ENCODE measurements at places on chromosomes 6 and 20.

- no peak for DNase-seq
Measured at GRCh38 chr6:1735239-1735803, 125.6 kb downstream of the FOXC1 start.

DNA sequence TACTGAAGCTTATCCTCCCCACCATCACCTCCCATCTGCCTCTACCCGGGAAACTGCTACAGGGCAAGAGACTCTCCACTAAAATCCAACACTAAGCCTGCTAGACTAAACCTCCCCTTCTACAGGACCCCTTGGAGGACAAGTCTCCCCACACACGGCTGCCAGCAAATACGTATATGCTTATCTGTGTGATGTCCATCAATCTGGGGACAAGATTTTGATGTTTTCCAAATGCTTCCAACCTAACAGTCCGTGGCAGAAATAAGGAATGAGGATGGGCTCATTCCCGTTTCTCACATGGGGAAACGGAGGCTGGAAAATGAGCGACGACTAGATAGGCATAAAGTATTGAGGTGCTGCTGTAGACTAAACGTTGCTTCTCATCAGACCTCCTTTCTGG lies 1.8 kb downstream of the KCNK5 start:
- no peak for DNase-seq

- no peak for DNase-seq
Measured at GRCh38 chr6:1705630-1706029, 95.9 kb downstream of the FOXC1 start.

DNA sequence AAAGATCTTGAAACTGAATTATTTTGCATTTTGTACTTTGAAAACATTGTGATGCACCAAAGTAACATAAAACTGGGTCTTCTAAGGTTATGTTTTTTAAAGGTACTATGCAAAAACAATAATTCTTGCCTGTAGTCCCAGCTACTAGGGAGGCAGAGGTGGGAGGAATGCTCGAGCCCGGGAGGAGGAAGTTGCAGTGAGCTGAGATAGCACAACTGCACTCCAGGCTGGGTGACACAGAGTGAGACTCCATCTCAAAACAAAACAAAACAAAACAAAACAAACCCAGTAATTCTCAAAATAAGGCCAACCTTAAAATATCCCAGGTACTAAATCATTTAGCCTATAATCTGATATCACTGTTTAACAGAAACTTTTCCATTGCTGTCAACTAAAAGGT lies 269.6 kb downstream of the KHDC1L start:
- DNase-seq, result no peak

- DNase-seq, result no peak
Measured at GRCh38 chr6:126076992-126077664, 90.8 kb downstream of the TRMT11 start.

DNA sequence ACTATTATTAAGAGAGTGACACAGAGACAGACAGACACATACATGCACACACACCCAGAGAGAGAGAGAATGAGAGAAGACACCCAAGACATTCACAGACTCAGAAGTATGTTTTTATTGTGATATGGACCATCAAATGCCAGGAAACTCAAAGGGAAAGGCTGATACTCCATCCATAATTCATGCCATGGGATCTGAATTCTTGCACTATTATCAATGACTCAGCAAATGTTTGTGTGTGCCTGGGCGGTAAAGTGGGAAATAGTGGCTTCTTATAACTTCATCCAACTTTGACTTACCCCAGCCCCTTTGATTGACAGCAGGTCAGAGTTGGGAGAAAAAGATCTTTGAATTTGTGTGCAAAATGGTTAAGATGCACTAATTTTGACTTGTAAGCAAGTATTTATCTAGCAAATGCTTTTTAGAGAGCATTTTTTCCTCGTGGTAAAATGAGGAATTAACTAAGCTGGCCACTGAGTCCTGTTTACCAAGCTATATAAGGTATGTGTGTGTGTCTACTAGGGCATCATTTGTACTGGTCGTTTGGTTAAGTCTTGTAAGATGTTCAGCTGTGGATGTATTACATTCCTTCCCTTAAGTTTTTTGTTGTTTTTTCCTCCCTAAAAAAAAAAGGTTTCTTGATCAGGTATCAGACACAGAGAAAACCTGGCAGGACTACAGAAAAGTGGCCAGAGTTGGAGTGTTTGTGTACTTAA lies 3.0 kb upstream of the CCN2 start:
- no peak for DNase-seq

DNA sequence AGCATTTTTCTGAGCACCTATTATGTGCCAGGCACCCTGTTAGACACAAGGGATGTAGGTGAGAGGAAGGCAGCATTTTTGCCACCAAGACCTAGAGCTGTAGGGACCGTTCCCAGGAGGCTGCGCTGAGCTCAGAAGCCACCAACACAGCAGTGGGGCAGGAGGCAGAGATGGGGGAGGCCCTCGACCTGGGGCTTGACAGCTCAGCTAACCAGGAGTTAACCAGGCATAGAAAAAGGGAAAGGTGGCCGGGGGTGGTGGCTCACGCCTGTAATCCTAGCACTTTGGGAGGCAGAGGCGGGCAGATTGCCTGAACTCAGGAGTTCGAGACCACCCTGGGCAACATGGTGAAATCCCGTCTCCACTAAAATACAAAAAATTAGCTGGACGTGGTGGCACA lies 29.5 kb downstream of the KIF25 start:
- no peak for DNase-seq

DNA sequence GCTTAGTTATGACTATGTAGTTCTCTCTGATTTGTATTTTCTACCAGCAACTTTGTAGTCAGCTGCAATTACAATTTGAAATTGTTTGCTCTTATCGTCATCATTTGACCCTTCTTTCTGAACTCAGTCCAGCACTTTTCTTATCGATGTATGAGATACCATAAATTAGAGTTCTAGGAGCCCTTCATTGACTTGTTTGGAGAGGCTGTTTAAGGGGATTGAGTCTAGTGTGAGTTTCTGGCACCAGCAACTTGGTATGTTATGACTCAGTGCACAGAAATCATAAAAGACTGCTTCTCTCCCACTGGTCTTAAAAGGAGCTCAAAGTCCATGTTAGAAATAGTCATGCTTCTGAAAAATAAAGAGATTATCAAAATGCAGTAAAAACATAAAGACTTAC lies 190.3 kb downstream of the TENT5A start:
- peak; percentile 46 for DNase-seq

GRCh38 chr6:109325400-109325801 lies 56.9 kb downstream of the CD164 start:
- no peak for DNase-seq

- no peak for DNase-seq
Measured at GRCh38 chr6:12785921-12786320, 69.4 kb downstream of the PHACTR1 start.

- DNase-seq, result no peak
Measured at GRCh38 chr20:8726460-8726859, 342.4 kb upstream of the PLCB4 start.

- no peak for DNase-seq
Measured at GRCh38 chr6:34338377-34338776, 54.1 kb downstream of the NUDT3 start.

GRCh38 chr20:36305602-36306551 lies at the start of gene DLGAP4:
Gene DLGAP4, plus strand, starts transcription at chr20:36306339. Its CDS starts 125,379 bp downstream, at chr20:36431718.
- DNase-seq, result no peak

DNA sequence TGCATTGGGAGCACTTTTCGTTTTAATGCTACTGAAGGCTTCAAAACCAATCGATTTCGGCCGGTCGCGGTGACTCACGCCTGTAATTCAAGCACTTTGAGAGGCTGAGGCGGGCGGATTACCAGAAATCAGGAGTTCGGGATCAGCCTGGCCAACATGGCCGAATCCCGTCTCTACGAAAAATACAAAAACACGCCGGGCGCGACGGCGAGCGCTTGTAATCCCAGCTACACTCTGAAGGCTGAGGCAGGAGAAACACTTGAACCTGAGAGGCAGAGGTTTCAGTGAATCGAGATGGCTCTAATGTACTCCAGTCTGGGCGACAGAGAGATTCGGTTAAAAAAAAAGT lies 58.4 kb downstream of the TRIM38 start:
- DNase-seq, result no peak

- no peak for DNase-seq
Measured at GRCh38 chr6:80720824-80721223, 614.4 kb downstream of the BCKDHB start.

DNA sequence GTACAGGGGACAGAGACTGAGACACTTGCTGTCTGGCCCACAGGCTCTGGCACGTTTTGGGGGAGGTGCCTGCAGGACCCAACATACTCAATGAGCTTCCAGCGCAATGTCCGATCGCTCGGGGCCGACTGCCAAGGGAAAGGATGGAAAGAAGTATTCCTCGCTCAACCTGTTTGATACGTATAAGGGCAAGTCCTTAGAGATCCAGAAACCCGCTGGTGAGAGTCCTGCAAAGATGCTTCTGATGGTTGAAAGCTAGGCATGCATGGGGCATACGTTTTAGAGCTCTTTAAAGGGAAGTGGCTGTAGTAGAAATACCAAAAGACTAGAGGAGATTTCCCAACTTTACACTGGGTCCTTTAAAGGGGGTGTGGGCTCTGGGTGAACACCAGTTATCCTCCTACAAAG lies 2.2 kb downstream of the PRRC2A start:
- DNase-seq, result no peak

GRCh38 chr6:20389066-20389465 lies 12.6 kb upstream of the E2F3 start:
- no peak for DNase-seq

GRCh38 chr20:6388671-6389197 lies 265.9 kb upstream of the FERMT1 start:
- no peak for DNase-seq

GRCh38 chr6:14545496-14545895 lies 427.9 kb downstream of the CD83 start:
- no peak for DNase-seq

DNA sequence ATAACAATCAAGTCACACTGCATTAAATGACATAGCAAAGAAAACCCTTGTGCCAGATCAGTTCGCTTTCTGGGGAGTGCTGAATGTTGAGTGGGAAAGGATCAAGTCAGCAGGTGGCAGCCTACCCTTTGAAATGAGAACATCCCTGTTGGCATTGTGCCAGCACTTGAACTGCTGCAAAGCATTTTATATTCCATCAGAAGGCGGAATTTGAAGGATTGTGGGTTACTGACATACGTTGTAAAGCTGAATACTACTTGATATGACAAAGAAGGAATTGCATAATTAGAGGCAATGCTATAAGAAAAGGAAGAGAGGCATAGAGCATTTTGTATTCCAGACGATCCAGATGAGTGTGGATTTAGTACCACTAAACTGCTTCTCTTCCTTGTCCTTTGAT lies 26.5 kb downstream of the BCKDHB start:
- DNase-seq, result no peak

GRCh38 chr20:32050851-32051556 lies 1.0 kb upstream of the HCK start:
- no peak for DNase-seq

- no peak for DNase-seq
Measured at GRCh38 chr20:17644451-17644850, 37.6 kb downstream of the RRBP1 start.

DNA sequence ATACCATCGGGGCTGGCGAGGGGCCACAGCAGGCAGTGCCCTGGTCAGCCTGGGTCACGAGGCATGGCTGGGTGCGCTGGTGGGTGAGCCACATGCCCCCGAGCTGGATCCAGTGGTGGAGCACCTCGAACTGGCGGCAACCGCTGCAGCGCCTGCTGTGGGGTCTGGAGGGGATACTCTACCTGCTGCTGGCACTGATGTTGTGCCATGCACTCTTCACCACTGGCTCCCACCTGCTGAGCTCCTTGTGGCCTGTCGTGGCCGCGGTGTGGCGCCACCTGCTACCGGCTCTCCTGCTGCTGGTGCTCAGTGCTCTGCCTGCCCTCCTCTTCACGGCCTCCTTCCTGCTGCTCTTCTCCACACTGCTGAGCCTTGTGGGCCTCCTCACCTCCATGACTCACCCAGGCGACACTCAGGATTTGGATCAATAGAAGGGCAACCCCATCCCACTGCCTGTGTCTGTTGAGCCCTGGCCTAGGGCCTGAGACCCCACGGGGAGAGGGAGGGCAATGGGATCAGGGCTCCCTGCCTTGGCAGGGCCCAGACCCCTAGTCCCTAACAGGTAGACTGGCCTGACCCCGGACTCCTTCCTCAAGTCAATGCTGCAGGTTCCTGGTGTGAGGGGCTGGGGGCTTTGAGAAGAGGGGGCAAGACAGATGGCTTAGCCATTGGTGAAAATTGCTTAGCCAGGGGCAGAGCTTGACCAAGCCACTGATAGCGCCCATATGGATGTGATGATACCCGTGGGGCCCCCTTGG lies 598 bp downstream of the TMEM239 start:
- DNase-seq, result no peak

GRCh38 chr6:27263886-27264285 lies 16.4 kb downstream of the PRSS16 start:
- DNase-seq, result no peak

DNA sequence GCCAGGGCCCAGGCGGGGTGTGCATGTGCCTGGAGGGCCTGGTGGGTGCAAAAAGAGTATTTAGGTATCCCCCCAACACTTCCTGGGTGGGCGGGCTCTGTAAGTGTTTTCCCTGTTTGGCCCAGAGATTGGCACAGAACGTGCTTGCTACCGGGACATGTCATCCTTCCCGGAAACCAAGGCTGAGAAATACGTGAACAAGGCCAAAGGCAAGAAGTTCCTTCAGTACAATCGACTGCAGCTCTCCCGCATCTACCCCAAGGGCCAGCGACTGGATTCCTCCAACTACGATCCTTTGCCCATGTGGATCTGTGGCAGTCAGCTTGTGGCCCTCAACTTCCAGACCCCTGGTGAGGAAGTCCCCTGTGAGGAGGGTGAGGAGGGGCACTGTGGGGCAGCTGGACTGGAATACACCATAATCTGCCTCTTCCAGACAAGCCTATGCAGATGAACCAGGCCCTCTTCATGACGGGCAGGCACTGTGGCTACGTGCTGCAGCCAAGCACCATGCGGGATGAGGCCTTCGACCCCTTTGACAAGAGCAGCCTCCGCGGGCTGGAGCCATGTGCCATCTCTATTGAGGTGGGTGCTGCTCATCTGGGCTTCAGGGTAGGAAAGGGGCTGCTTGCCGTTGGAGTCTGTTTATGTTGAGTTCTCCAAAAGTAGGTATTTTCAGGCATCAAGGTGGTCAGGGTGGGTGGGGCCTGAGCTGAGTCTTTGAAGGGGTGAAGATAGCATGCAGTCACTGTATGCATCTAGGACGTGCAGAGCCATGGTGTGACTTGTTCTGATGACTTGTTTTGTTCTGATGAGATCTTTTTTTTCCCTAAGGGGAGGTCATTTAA lies 35.2 kb downstream of the PLCG1 start:
- DNase-seq, result no peak

DNA sequence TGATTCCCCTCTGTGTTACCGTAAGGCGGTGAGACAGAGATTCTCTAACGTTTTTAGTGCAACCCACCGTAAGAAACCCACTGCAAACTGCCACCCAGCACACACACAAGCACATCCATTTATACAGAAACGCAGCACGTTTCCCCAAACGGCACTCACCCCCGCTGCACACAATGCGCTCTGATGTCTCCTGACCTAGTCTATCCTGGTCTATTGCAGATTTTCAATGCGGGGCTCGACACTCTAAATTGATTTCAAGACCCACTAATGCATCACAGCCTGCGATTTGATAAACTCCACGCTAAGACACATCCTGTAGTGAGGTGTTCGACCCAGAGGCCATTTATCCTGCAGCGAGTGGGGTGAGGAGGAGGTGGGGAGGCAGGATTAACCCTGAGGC lies 63.7 kb upstream of the SULF2 start:
- DNase-seq, result no peak

- DNase-seq, result no peak
Measured at GRCh38 chr20:63240004-63240403, 4.3 kb downstream of the BIRC7 start.
